ENCODE measurements at places on chromosomes 4 and X.

DNA sequence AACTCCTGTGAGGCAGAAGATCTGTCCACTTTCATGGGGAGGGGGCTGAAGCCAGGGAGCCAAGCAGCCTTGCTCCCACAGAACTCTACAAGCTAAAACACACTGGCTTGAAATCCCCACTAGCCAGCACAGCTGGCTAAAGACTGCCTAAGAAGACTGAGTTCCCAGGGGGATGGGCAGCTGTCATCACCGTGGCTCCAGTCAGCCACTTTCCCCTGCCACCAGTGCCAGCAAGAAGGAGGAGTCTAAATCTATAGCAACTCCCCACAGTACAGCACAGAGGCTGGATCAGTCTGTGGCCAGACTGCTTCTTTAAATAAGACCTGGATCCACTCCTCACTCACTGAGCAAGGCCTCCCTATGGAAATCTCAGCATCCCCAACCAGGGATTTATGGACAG, 308.6 kb downstream of the FAM47B start:
- no peak for DNase-seq

- no peak for DNase-seq
Observed at GRCh38 chrX:71609095-71609750, 9.1 kb downstream of the CXCR3 start.

DNA sequence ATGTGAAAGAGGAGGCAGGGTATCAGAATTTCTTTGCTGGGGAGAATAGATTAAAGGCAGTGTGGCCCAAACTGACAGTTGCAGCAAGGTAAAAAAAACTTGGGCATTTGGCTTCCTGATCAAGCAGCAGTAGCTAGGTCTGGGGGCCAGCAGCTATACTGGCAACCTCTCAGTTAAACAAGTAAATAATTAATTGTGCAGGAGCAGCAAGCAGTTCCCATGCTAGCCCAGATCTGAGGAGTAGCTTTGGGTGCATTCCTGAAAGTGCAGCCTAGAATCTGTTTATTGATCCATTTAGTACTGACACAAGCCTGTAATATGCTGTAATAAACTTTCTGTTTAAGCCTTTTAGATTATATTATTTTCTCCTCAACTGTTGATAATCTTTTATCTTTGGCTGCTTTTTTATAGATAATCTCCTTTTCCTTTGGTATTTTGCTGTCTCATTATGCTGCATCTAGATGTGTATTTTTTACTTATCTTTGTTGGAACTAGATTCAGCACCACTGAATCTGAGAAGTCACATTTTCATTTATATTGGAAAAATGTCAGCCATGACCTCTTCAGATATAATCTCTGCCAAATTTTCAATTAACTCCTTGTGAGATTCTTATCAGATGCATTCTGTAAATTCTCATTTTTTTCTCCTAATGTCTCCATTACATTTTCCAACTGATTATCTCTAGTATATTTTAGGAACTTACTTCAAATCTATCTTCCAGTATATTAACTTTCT, 276.3 kb downstream of the STPG2 start:
- DNase-seq: no peak

DNA sequence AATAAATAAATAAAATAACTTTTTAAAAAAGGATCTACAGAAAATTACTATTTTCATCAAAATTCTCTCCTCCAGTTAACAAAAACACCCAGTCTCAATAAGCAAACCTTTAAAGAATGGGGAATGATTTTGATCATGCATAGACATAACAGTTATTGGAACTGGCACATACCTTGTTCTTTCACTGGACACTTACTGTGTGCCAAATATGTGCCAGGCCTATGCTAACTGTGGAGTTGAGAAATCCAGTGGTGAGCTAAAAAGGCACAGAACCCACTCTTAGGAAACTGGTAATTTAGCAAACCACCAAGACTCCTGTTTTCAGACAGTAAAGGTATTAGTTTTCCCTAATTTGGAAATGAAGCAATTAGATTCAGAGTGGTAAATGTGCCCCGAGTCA, 39.1 kb downstream of the CLOCK start:
- DNase-seq: no peak

- no peak for DNase-seq
Observed at GRCh38 chr4:53714236-53715140, 123.2 kb upstream of the LNX1 start.

GRCh38 chrX:106725931-106726330, 570 bp upstream of the RNF128 start:
- no peak for DNase-seq

DNA sequence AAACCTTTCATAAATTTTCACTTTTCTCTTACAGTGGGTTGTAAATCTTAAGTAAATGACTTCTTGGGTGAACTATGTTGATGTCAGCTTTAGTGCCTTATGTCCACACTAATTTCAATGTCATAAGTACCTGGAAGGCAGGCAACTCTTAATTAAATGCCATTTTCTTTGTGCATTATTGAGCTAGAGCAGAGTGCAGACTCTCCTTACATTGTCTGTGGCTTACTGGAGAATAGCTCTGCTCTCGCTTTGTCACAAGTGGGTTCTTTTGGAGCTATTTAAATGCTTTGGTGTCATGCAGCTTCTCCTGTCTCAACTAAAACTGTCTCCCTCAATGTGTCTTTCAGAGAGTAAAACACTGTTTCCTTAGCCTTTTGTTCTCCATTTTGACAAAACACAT, 411.6 kb downstream of the STIM2 start:
- no peak for DNase-seq

DNA sequence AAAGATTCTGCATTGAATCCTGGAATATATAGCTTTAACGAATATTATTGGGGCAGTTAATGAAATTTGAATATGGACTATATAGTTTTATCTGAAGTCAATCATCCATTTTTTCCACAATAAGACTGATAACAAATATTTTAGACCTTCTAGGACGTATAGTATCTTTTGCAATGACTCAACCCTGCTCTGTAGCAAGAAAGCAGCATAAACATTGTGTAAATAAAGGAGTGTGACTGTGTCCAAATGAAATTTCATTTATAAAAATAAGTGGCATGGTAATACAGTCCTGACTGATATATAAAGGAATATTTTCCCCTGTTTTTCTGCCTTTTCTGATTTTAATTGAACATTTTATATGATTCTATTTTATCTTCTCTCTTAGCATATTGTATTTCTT, 947.7 kb upstream of the SLIT2 start:
- no peak for DNase-seq

DNA sequence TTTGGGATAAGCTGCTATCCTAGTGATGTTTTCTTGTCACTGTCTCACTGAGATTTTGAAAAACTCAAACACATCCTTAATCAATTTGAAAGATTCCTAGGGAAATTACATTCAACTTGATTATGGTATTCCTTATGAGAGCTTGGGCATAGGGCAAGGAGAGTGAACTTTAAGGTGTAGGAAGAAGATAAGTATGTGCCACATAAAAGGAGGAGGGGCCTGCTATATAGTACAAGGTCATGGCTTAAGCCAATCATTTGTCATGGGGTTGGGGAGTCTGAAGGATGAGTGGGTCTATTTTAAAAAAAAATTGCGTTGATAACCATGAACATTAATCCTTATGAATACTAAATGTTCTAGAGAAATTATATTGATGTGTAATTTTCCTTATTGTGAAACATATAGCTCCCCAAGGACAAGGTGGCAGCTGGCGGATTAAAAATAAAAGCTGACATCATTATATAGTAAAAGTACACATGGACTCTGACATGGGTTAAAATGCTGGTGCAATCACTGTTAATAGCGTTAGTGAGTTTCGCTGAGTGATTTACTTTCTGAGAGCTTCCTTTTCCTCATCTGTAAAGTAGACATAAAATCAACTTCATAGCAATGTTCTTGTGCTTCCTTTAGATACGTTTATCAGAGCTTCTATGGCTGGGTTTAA, 17.4 kb downstream of the GALNT7 start:
- DNase-seq: no peak

DNA sequence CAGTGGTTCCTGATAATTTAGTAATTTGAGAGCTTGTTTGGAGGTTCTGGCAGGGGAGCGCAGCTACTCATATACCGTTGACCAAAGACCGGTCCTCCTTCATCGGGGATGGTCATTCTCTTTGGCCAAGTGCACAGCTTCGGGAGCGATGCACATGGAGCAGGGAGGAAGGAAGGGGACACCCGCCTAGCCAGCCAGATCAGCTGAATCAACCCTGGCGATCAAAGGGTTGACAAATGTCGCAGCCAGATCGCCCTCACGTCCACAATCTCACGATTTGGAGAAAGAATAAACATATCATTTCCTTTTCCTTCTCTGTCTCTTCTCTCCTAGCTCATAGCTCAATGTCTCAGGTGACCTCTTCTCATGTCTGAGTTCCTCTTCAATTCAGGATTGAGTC, 11.1 kb downstream of the NDNF start:
- DNase-seq: no peak

DNA sequence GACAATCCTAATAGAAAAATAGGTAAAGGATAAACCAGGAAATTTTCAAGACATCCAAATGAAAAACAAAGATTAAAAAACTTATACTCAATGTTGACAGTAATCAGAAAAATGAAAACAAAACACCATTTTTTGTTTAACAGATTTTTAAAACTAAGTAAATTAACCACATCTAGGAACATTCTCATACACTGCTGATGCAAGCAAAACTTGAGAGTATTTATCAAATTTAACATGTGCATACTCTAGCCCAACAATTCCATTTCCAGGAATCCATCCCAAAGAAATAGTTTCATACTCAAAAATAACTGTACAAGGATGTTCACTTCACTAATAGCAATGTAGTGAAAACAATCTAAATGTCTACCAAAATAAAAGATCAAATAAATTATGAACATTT, 11.5 kb downstream of the ANKRD17 start:
- no peak for DNase-seq

DNA sequence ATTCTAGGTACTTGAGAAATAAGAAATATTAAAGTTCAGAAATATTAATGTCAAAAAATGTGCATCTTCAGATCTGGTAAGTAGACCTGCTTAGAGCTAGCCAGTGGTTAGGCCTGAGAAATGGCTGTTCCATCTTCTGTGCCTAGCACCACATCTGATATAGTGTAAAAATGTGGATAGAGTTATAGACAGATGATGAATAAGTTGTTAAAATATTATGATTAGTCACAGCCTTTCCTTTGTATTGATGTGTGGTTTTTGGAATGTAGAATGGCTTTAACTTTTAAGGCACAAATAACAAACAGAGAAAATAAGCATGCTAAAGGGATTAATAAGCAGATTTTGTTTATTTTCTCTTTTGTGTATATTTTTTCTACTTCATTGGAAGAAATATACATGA, 133.5 kb upstream of the NUDT6 start:
- no peak for DNase-seq

DNA sequence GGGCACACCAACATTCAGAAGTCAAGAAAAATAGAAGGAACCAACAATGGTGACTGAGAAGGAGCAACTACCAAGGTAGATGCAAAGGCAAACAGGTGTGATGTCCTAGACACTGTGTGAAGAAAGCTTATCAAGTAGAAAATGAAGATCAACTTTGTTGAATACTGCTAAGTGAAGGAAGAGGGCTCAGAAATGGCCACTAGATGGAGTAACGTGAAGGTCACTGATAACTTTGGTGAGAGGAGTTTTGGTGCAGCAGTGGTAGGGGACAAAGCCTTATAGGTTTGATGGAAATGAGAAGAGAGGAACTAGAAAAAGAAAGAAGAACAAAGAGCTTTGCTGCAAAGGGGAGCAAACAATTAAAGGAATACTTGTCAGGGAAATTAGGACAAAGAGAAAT, 23.5 kb downstream of the OTC start:
- DNase-seq: no peak

DNA sequence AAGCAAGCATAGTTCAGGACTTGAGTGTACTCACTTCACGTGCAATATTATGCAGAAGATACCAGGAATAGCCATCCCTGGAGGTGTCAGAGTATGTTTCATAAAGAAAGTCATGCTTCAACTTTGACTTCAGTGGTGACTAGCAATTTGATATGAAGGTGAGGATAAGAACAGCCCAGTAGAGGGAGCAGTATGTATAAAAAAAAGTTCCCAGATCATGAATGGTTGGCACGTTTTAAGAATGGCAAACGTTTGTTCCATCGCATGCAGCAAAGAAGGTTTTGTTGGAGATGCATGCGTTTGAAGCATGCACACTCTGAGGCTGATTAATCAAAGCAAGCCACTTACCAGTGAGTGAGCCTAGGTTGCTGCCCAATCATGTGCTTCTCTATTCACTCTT, 33.5 kb upstream of the SLITRK4 start:
- peak; percentile 4 for DNase-seq

- DNase-seq: no peak
Observed at GRCh38 chrX:41877167-41877566, 46.2 kb downstream of the CASK start.

GRCh38 chr4:3530051-3530450, 2.2 kb downstream of the LRPAP1 start:
- no peak for DNase-seq

DNA sequence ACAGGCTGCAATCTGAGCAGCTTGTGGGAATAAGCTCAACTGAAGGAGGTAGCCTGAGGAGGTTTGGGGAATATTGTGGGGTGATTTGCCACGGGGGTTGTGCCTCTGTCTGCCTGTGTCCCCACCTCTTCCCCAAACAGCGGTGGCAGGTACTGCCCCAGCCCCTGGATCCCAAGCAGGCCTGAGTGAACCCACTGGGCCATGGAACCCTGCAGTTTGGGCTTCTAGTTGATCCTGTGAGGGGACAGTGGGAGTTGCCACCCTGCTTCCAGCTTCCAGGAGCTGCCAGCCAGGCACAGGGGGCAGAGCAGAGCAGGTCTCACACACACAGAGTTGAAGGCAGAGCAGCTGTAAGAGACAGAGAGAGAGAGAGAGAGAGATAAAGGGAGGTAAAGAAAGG, 97.4 kb downstream of the PJA1 start:
- no peak for DNase-seq

- no peak for DNase-seq
Observed at GRCh38 chr4:76755756-76756155, 142.2 kb downstream of the SOWAHB start.

DNA sequence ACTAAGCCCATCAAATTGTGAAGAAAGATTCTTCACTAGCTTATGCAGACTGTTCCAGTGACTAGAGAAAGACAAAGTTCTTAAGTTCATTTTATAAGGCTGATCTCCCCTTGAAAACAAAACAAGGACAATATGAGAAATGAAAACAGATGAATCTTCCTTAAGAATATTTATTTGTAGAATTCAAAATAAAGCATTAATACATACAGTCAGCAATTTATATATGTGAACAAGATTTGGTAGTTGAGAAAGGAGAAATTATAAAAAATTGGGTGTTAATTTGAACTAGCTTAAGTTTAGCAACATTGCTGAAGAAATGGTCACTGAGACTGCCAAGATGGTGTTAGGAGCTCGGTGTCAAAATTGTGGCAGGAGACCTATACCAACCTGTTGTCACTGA, 41.4 kb upstream of the TAPT1 start:
- DNase-seq: no peak

- no peak for DNase-seq
Observed at GRCh38 chr4:73702796-73703287, 37.5 kb upstream of the CXCL8 start.

GRCh38 chr4:124018383-124019317, 622.1 kb downstream of the SPRY1 start:
- peak; percentile 54 for DNase-seq

DNA sequence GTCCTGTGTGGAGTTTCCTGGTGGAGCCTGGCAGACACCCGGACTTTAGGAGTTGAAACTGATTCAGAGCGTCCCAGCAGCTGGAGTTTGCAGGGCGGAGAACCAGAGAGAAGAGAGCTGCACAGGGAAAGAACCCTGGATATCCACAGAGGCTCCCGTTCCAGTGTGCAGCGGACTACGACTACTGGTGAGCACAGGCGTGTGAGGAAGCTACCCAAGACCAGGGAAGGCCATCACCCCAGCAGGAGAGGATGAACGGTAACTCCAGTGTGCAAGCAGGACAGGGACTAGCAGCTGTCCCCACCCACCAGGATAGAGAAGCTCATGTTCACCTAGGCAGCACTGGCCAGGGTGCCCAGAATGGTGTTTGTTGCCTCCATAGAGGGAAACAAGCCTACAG, 2.3 kb downstream of the LAGE3 start:
- no peak for DNase-seq

Measured in pons (tissue), 1 donor.